ENCODE measurements at places on chromosomes 6 and 20.

DNA sequence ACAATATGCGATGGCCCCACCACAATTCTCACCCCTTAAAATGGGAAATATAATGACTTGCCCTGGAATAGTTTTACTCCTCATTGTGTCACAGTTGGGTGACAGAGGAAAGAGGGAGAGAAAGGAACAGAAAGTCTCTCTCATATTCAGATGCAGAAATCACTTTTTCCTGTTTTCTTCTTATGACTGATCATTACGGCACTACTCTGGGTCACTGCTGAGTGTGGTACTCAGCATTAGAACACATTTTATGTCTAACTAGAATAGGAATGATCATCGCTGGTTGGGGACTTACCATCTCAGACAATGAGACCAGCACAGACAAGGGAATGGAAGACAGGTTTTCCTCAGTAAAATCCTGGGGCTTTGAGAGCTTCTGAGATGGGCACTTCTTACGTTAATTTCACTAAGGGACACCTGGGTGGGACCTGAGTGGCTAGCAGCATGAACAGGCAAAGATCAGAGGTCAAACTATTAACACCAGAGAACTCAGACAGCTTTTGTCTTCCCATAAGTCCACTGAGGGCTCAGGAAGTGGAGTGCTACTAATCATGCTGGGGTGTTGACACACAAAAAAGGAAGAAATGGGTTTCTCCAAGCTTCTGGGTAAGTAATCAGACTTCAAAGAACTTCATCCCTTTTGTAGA lies 54.9 kb upstream of the ARHGAP18 start:
- no peak for DNase-seq

GRCh38 chr6:135211306-135211702 lies 30.2 kb downstream of the MYB start:
- DNase-seq = no peak

DNA sequence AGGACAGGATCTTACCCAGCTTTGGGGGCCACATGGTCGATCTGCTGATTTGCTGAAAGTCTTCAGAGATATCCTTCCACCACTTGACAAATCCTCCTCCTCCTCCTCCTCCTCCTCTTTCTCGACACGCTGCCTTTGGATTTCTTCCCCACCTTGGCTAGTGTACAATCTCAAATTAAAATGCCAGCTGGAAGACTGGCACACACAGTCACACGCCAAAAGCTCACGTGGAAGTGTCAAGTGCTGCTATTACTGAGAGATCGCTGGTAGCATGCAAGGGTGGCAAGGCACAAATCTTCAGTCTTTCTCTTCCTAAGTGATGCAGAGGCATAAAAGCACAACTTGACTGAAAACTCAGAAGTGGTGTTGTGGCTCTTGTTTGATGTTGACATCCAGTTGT lies 35.3 kb downstream of the GPR6 start:
- DNase-seq = no peak

DNA sequence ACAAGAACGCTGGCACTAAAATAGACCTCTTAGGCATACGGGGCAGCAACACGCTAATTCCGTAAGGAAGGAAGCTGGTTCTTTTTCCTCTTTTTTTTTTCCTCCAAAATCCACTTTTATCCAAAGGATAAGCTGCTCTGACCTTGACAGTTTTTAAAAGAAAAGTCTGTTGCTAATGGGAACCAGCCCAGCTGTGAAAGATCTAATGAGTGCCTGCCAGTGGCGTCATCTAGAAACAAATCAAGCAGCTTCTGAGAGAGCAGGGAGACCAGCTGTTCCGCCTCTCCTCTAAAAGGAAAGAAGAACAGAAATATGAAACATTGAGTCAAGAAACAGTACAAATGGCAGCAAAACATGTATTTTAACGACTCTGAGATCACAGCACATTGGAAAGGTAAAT lies 78.6 kb downstream of the FAXC start:
- DNase-seq = peak; percentile 35

GRCh38 chr6:139871803-139872510 lies 497.5 kb upstream of the CITED2 start:
- DNase-seq = no peak
